H1 (cell line): ENCODE measurements at places on chromosomes 4 and X.
A peak's percentile ranks its signal among the peaks of the same experiment; 100 is the strongest.

- peak; percentile 91 for DNase-seq
- no peak overlapping the region for H3K4me3 ChIP-seq
- H3K36me3 ChIP-seq: peaks cover 25% of the 10 kb centered on the region
- H3K27ac ChIP-seq: no peak overlapping the region
- no peaks in the 10 kb centered on the region for H3K4me1 ChIP-seq
These were observed 22.5 kb downstream of the MED28 start for GRCh38 chr4:17636696-17637622.

- H3K27me3 ChIP-seq: no peaks in the 10 kb centered on the region
- no peaks in the 10 kb centered on the region for H3K4me1 ChIP-seq
- no peaks in the 10 kb centered on the region for H3K36me3 ChIP-seq
These were observed 39.7 kb upstream of the KLF3 start for GRCh38 chr4:38624311-38624710.

GRCh38 chr4:11710453-11711093, 281.9 kb upstream of the HS3ST1 start:
- H3K27ac ChIP-seq: no peak overlapping the region
- no peak overlapping the region for H3K4me3 ChIP-seq
- no peaks in the 10 kb centered on the region for H3K27me3 ChIP-seq
- peaks cover 2% of the 10 kb centered on the region; the same call in 1 of the 2 replicates for H3K4me1 ChIP-seq

- peak; percentile 1 for DNase-seq
- H3K4me3 ChIP-seq: no peak overlapping the region
- no peaks in the 10 kb centered on the region for H3K36me3 ChIP-seq
- no peaks in the 10 kb centered on the region for H3K4me1 ChIP-seq
- H3K27ac ChIP-seq: no peak overlapping the region
- H3K27me3 ChIP-seq: no peaks in the 10 kb centered on the region
These were observed 104.6 kb downstream of the NPFFR2 start for GRCh38 chr4:72136429-72136828.
